ENCODE measurements at places on chromosomes 1 and 21.

DNA sequence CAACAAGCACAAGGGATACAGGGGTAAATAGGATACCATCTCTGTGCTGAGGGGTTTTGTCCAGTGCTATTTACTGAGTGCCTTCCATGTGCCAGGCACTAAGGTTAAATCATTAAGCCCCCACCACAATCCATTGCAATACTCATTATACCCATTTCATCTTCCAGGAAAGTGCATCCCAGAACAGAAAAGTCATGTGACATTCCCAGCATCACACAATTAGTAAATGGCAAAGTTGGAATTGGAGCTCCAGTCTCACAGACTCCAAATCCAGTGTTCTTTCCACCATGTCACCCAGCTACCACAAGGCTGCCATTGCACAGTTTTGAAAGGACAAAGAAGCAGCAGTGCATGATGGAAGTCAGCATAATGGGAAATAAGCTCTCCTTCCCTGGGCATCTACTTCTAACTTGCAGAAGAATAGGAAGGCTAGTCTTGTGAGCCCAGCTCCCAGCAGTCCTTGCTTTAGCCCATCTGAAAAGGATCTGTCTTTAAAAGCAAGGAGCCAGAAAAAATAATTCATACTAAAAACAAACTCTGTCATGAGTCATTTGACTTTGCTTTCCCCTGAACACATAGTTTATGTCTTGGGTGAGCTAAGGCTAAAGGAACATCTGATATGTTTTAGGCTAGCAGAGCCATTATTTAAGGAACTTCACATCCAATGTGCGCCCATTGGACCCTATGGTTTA is 111.4 kb upstream of the HOOK1 start:
- no peak for DNase-seq

- no peak for DNase-seq
Measured at GRCh38 chr1:110060034-110060661, 10.3 kb downstream of the ALX3 start.

DNA sequence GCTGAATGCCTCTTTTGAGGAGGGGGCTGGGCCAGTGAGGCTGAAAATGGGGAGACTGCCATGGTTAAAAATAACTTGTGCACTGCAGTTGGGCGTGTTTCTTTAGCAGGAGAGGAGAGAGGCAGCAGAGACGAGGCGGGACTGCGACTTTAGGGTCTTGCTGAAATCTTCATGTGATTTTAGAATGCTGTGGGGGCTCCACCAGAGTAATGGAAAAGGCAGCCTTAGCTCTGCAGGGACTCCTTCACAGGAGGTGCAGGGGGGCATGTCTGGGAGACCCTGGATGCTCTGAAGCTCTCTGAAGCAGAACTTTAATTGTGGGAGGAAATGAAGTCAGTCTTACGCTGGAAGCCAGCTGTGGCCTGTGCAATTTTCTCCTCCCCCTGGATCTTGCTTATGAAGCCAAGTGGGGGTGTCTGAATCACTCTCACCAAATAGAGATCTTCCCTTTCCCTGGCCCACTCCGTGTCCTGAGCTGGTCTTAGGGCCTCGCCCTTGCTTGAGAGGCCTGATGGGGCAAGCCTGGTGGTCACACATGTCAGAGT is 60.8 kb downstream of the NDUFS5 start:
- no peak for DNase-seq

- no peak for DNase-seq
Measured at GRCh38 chr1:89176971-89177370, 1.2 kb upstream of the GBP7 start.

DNA sequence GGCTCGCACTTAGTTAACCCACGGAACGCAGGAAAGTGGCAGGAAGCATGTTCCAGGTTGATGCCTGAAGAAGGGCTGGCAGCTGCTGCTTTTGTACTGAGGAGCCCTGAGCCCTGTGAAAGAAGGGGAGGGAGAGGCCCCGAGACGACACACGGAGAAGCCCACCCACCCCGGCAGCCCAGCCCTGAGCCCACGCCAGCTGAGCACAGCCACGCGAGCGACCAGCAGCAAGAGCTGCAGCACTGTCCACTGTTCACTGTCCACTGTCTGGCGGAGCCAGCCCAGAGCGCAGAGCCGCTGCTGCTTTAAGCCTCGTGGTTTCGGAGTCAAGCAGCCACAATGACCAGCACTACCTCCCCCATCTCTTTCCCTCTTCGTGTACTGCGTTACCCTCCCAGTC is 5.3 kb downstream of the LRRC47 start:
- DNase-seq = no peak

DNA sequence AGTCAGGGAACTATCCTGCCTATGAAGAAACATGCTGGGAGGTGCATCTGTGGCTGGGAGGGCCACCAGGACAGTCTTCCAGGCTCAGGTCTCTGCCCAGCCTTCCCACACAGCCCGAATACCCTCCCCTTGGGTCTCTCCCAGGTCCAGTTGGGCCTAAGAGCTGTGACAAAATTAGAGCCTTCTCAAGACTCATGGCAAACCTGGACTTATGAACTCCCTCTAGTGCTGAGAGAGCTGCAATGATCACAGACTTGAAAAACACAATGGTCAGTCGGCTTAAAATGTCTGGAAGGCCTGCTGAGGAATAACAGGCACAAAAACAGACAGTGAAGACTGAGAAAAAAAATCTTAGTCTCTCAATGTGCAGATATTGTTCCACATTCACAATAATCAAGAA is 325.1 kb downstream of the BRINP2 start:
- DNase-seq = no peak

- DNase-seq = peak; percentile 25
Measured at GRCh38 chr1:201501812-201502510, 5.0 kb downstream of the CSRP1 start.

DNA sequence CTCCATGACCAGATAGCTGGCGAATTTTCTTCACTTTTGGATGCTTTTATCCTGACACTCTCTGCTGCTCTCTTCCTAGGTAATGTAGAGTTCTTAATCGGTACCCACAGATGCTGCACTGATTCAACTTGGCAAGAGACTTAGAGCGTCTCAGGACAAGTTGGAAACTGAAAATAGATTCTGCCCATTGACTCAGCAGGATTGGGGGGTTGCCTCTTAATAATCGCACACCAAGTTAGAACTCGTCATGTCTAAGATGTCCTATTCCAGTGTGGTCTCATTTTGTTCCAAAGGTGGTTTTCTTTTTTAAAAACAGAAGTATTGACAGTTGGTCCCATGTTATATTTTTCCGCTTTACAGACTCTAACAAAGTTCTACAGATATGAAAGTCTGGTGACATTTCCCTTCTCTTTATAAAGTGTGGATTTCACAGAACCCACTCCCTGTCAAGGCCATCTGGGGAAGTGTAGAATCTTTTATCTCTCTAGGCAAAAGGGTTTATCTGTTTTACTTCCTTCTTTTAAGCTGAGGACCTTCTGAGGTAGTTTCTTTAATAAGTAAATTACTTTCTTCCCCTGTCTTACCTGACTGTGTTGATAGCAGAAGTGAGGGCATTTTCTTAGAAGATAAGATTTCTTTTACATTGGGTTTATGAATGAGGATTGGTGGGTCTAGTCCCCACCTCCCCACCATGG is 12.1 kb upstream of the DIPK1A start:
- DNase-seq = no peak

GRCh38 chr1:209830722-209831121 is 3.0 kb downstream of the UTP25 start:
- DNase-seq = no peak

DNA sequence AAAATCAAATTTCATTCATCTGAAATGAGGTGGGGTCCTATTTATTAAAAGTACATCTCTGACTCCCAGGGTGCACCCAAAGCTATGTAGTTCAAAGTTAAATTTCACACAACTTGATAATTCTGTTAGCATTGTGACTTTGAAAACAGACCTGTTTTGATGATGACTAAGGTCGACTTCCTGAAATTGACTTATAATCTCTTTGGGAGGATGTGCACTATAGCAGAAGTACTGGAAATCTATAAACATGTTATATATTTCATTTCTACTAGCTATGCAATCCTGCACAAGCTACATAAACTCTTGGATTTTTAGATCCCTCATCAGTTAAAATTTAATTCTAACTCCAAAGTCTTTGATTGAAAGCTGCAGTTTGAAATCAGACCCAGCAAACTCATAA is 507.6 kb downstream of the NEGR1 start:
- no peak for DNase-seq
